ENCODE measurements at places on chromosomes 13 and 19.

- no peaks in the 10 kb centered on the region for H3K27me3 ChIP-seq
- H3K4me1 ChIP-seq, result no peaks in the 10 kb centered on the region
- no peaks in the 10 kb centered on the region for H3K36me3 ChIP-seq
- no peak overlapping the region for H3K27ac ChIP-seq
These were observed 13.9 kb upstream of the SIAH3 start for GRCh38 chr13:45865414-45865813.

DNA sequence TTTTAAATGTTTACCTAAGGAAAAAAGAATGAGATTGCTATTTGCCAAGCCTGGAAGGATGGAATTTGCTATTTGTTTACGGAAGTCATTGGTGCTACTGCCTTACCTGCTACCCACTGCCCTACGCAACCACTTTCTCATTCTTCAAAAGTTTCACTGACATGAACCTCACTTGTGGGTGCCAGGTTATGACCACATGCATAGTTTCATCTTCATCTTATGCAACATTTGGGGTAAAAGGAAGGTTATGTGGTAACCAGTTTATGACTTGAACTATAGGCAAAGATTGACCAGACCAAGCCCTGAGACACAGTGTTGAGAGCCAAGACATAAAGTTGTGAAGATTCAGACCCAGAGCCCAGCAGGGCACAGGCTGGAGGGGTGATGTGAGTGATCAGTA is 142.5 kb downstream of the LACC1 start:
- H3K36me3 ChIP-seq, result no peaks in the 10 kb centered on the region
- H3K4me3 ChIP-seq, result no peak overlapping the region
- no peak for DNase-seq
- H3K4me1 ChIP-seq, result peaks cover 4% of the 10 kb centered on the region

GRCh38 chr13:94212196-94212595 is 267.3 kb downstream of the DCT start:
- no peaks in the 10 kb centered on the region for H3K36me3 ChIP-seq
- no peak overlapping the region for H3K27ac ChIP-seq
- H3K4me3 ChIP-seq, result no peak overlapping the region
- DNase-seq, result no peak
- peaks cover 3% of the 10 kb centered on the region for H3K4me1 ChIP-seq

GRCh38 chr13:32124743-32125142 is 93.2 kb downstream of the FRY start:
- no peak overlapping the region for H3K27ac ChIP-seq
- H3K4me3 ChIP-seq, result no peak overlapping the region
- DNase-seq, result no peak
- peaks cover 8% of the 10 kb centered on the region for H3K36me3 ChIP-seq

GRCh38 chr13:53254500-53254899 is 225.9 kb downstream of the OLFM4 start:
- no peaks in the 10 kb centered on the region for H3K4me1 ChIP-seq
- no peaks in the 10 kb centered on the region for H3K36me3 ChIP-seq
- no peak overlapping the region for H3K27ac ChIP-seq
- H3K27me3 ChIP-seq, result peaks cover under 1% of the 10 kb centered on the region
- DNase-seq, result peak; percentile 5

DNA sequence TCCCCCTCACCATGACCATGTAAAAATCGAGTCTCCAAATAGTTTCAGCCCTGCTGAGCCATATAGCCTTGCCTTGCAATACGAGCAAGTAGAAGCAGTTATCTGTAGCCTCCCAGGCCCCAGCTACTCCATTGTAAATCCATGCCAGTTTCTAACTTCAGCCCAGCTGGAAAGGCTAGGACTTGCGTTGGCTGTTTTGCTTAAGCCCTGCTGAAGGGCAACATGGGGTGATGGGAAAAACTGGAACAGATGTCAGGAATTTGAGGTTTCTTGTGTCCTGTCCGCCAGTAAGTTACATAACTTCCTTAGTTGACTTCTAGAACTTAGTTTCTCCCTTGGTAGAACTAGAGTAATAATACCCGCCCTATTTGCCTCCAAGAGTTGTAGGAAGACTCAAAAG is 216.0 kb upstream of the SERP2 start:
- no peaks in the 10 kb centered on the region for H3K36me3 ChIP-seq
- no peaks in the 10 kb centered on the region for H3K4me1 ChIP-seq
- no peak overlapping the region for H3K4me3 ChIP-seq
- peaks cover 2% of the 10 kb centered on the region for H3K27me3 ChIP-seq
- no peak for DNase-seq
- H3K27ac ChIP-seq, result no peak overlapping the region

DNA sequence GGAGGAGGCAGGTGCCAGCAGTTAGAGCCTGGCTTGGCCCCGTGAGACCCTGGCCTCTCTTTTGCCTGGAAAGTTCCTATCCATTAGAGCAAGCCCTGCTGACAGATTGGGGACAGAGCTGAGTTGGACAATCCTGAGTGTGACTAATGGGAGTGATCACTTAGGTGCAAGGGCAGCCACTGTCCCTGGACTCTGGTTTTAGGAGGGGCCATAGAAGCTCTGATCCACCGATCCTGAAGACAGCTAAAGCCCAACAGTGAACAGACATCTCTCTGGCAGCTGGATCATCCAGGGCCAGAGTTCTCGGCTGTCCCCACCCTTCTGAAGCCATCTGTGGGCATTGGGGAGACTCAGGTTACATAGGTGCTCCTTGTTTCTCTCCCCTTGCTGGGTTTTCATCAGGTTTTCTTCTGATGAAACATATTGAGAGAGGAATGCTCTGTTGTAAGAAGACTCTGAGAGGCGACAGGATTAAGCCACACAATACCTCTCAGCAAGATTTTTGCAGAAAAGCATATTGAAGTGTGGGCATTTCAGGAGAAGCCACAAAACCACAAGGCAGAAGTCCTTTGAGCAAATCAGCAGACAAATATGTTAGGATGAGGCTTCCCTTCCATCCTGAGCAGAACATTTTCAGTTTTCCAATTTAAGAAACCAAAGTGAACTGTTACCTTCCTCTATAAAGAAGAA is 288.0 kb upstream of the MAB21L1 start:
- no peaks in the 10 kb centered on the region for H3K36me3 ChIP-seq
- DNase-seq, result no peak
- H3K27me3 ChIP-seq, result no peaks in the 10 kb centered on the region
- H3K4me1 ChIP-seq, result no peaks in the 10 kb centered on the region
- no peak overlapping the region for H3K4me3 ChIP-seq
- no peak overlapping the region for H3K27ac ChIP-seq

Measured in activated CD4-positive, alpha-beta T cell treated with anti-CD3 and anti-CD28 coated beads for 36 hours (primary cell).